ENCODE measurements at places on chromosomes 6 and 20.

DNA sequence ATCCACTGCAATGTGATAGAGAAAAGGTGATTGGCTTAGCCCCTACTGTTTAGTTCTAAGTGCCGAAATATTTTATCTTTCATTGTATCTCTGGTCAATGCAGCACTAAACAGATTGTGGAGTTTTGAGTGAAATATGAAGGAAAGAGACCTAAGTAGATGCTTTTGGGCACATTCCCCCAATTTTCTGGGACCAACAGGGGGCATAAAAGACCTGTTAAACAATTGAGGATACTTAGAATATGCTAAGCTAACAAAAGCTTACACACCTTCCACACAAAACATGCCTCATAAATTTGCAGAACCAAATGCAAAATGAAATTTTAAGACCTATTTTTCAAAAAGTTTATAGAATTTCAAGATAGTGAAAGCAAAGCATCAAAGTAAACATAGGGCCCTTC, 746.9 kb downstream of the TBC1D32 start:
- DNase-seq: no peak

DNA sequence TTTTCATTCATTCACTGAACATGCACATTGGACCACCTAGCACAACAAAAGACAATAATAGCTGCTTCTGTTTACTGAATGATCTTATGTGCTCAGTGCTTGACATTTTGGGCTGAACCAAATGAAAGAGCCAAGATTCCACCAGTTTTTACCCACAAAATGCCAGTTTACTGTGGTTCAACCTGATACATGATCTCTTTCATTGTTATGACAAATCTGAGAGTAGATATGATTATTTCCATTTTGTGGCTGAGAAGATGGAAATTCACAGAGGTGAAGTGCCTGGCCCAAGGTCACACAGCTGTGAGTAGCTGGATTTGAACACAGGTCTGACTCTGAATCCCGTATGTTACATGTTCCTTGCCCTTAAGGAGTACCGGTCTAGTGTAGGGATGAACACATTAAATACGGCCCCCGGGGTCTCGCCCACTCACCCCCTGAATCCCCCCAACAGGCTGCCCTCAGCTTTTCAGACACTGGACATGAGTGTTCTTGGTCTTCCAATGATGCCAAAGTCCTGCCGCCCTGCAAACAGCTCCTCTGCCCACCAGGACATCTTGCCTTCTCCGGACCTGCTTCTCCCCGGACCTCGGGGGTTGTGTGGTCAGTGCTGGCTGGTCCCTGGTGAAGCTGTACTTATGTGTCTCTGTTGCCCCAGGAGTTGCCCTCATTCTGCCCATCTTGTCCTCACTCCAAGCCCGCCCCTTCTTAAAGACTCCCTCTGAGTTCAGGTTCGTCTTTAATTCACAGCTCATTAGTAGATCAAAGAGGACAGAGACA, 58.6 kb upstream of the SLC32A1 start:
- no peak for DNase-seq

- DNase-seq: no peak
Observed at GRCh38 chr20:33769043-33769442, 37.2 kb downstream of the ZNF341 start.

DNA sequence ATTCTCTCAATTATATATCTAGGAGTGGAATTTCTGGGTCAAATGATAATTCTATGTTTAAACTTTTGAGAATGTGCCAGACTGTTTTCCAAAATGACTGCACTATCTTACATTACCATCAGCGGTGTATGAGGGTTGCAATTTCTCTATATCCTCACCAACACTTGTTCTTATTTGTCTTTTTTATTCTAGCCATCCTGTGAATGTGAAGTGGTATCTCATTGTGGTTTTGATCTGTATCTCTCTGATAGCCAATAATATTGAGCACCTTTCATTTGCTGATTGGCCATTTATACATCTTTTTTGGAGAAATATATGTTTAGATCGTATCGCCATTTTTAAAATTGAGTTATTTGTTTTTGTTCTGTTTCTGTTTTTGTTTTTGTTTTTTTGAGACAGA, 32.3 kb downstream of the C20orf203 start:
- no peak for DNase-seq

DNA sequence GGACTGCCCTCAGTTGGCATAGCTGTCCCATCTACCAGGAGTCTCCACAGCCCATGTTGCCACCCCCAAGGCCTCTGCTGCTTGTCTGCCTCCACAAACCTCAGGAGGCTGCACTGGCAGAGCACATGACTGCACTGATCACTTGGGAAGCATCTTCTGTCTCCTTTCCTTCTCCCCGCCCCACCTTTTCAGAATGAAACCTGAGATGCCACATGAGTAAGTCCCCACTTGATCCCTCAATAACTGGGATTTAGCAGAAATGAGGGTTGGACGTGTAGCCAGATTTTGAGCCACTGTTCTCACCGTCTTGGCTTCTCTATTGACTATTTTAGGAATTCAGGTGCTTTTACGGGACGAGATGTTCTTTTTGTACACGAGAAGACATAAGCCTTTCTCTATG, 328.4 kb downstream of the CDC5L start:
- no peak for DNase-seq

GRCh38 chr6:149560736-149561135, 5.4 kb upstream of the GINM1 start:
- no peak for DNase-seq

DNA sequence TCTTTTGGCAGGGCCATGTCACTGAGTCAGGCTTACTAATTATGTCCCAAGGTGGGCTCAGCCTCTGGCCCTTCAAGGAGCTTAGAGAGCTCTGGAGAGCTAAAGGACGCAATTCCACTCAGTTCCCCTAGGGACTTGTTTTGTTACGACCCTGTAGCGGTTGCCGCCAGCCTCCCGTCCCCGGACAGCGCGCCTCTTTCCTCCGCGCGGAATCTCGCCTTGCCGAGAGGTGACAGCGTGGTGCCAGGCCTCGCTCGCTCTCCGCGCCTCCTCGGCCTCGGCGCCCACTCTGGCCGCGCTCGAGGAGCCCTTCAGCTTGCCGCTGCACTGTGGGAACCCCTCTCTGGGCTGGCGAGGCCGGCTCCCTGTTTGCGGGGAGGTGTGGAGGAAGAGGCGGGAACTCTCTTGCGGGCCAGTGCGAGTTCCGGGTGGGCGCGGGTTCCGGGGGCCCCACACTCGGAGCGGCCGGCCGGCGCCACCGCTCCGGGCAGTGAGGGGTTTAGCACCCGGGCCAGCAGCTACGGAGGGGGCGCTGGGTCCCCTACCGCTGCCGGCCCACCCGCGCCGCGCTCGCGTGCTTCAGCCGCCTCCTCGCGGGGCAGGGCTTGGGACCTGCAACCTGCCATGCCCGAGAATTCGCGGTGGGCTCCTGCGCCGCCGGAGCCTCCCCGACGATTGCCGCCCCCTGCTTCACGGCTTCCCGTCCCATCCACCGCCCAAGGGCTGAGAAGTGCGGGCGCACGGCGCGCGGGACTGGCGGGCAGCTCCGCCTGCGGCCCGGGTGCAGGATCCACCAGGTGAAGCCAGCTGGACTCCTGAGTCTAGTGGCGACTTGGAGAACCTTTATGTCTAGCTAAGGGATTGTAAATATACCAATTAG, 9.9 kb upstream of the ZNF311 start:
- no peak for DNase-seq

DNA sequence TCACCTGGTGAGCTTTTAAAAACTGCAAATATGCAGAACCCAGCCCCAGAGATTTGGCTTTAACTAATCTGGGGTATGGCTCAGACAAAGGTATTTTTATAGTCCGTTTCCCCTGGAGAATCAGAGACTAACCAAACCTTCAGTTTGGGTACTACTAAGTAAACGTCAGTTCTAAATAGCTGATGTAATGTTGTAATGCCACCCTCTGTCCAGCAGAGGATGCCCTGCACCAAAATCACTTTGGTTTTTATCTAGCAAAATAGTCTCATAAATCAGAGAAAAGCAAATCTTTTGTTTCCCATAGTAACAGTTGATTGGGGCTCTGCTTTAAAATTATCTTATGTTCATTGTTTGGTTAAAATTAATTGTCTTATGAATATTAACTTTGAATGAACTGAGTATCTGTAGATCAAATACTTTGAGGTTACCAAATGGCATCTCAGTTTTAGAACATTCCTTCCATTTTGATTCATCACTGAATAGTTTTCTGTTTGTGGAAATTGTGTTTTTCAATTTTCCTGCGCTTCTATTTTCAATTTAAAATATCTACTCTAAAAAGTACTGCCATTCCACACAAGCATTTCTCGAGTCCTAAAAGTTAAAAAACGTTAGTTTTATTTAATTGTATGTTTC, 278.3 kb upstream of the PLCB4 start:
- no peak for DNase-seq

GRCh38 chr6:112365952-112366351, 18.8 kb downstream of the RFPL4B start:
- DNase-seq: no peak
